NCI-H460 (cell line): ENCODE measurements at places on chromosomes 2 and 18.

GRCh38 chr2:231339316-231339715 is 56.2 kb upstream of the B3GNT7 start:
- no peak for DNase-seq

- DNase-seq, result no peak
These were observed 233.3 kb downstream of the SETBP1 start for GRCh38 chr18:44914028-44914427.

GRCh38 chr2:48829036-48829435 is 73.5 kb upstream of the LHCGR start:
- no peak for DNase-seq

DNA sequence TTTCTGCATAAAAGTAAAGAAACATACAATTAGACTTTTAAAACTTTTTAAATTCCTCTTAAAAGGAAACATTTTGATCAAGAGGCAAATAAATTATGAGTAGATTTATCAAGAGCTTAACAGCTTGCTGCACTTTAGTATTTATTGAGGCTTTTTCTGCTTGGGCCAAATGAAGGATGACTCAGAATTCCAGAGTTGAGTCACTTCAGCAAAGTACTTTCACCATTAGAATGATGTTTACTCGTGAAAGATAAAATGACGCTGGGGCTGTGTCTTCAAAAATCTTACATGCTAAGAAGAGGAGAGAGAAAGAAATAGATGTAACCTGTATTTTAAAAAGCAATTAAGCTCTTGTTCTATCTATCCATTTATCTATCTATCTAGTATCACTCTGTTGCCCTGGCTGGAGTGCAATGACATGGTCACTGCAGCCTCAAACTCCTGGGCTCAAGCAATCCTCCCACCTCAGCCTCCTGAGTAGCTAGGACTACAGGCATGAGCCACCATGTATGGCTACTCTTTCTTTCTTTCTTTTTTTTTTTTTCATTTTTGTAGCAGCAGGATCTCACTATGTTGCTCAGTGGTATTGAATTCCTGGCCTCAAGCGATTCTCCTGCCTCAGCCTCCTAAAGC is 75.3 kb upstream of the RIOK3 start:
- DNase-seq, result peak; percentile 51

GRCh38 chr2:152093464-152093863 is 5.4 kb downstream of the CACNB4 start:
- no peak for DNase-seq

DNA sequence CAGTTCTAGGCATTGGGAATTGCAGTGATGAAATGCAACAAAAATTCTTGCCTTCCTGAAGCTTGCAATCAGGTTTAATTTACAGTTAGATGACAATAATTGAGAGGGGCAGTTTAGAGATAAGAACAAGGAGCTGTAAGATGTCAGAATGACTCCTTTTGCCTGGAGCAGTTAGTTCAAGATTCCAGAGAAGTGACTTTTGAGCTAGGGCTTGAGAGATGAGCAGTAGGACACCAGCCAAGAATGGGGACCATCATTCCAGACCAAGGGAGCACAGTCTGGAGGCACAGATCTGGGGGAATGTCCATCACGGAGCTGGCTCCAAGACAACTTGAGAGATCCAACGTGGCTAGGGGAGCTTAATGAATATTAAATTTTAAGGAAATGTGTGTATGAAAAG is 26.8 kb downstream of the CACNB4 start:
- no peak for DNase-seq

DNA sequence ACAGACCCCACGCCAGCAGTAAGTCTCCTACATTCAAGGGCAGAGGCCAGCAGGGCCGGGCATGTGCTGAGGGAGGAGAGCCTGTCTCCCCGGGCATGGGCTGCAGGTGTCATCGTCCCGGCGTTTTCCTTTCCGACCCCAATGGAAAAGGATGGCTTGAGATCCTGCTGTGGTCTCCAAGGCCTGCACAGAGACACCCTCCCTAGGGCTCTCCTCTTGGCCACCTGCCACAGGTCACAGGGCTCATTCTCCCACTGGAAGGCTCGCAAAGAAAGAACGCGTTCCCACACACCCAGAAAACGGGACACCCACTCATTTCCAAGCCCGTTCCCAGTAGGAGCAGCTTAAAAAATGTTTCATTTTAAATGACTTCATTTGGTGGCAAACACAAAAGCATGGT is 41.0 kb downstream of the DIPK1C start:
- DNase-seq, result no peak

DNA sequence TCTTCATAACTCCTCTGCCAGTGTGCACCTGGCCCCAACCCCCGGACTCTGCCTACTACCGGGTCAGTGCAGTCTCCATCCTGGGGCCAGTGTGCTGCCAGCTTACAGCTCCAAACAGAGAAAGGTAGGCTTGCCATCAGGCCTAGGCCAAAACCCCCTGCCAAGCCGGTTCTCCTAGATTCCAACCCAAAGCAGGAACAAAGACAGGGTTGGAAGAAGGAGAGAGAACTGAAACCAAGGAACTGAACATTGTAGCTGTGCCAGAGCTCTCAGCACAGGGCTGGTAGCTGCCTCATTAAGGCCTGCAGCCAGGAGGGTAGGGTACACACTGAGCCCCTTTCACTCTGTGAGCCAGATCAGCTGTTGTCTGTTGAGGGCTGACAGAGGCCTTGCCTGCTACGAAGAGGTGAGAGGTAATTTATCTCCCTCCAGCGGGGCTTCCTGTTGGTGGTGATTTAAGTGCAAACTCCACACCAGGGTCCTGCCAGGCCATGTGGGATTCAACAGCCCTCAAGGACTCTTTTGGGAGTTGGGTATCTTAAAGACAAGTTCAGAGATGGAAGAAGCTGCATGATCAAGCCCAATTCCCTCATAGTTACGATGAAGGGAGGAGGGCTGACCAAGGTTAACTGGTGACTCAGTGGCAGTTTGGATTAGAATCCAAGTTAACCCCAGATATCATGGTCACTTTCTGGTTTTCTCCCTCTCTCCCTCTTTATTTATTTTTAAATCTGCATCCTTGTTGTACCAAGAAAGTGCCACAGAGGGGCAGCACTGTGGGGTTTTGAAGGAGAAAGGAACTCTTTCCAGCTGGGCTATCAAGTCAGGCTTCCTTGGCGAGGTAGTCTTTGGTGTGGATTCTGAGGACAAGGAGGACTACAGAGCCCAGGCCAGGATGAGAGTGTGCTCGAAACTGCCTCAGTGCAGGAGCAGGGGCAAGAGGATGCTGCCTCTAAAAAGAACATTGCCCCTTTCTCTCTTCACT is 48.1 kb downstream of the CYRIA start:
- DNase-seq, result no peak

- no peak for DNase-seq
These were observed 17.1 kb downstream of the TMEM185B start for GRCh38 chr2:120206022-120206581.

DNA sequence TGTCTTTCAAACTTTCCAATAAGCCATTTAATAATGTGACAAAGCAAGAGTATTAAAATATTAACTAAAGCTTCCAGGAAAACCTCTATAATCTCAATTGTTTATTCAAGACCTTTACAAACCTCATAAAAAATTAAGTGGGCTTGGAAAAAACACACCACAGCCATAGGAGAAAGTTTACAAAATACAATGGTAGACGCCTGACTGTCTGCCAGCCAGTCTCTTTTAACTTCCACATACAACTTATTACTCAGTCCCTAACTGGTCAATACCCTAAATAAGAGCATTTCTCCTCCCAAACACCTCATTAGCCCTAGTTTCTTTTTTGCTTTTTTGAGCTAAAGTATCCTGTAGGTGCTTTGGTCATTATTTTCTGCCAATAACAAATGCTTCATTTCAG is 247.4 kb upstream of the CYP26B1 start:
- DNase-seq, result no peak

DNA sequence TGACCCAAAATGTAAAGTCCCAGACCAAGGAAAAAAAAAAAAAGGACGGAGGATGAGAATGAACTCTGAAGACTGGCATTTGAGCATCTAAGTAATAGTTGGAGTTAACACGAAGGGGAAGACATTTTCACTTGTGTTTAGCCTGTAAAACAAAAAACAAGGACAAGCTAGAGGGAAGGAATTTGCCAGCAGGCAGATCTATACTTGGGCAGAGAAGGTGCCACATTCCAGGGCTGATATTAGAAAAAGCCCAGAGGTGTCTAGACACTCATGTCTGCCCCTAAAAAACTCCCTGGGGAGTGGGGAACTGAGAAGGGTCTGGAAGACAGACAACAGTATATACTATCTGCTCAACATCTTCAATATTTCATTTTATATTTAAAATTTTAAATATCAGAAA is 171.1 kb downstream of the ZEB2 start:
- DNase-seq, result no peak

- DNase-seq, result no peak
These were observed 29.6 kb downstream of the LPIN2 start for GRCh38 chr18:2983296-2983695.

DNA sequence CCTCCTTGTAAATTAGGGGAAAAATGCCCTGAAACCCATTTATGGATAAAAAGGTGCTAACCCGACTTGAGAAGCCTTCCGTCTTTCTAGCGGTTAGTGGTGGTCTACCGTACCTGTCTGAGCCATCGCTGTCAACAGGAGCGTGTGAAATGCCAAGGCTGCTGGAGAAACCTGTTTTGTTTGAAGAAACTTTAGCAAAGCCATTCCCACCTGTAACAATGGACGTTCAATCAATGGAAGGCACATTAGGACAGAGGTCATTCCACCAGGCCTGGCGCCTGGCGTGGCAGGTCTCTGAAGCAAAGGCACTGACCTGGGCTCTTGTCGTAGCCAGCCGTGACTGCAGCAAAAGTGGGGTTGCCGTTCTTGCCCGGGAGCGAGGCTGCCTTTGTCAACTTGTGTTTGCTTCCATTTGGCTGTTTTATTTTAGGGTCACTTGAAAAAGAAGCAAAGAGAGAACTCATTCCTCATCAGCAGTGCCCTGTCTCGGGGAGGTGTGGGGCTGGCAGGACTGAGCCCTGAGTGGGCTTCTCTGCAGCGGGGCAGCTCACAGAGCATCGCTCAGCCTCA is 47.2 kb downstream of the ZAP70 start:
- DNase-seq, result no peak

- no peak for DNase-seq
These were observed 633 bp upstream of the ILKAP start for GRCh38 chr2:238203973-238204683.

GRCh38 chr2:221817052-221817451 is 244.9 kb upstream of the EPHA4 start:
- no peak for DNase-seq

- DNase-seq, result no peak
These were observed 25.9 kb upstream of the NEB start for GRCh38 chr2:151760139-151760650.

GRCh38 chr2:81658227-81658626 is 1353.7 kb upstream of the LRRTM1 start:
- peak; percentile 60 for DNase-seq

DNA sequence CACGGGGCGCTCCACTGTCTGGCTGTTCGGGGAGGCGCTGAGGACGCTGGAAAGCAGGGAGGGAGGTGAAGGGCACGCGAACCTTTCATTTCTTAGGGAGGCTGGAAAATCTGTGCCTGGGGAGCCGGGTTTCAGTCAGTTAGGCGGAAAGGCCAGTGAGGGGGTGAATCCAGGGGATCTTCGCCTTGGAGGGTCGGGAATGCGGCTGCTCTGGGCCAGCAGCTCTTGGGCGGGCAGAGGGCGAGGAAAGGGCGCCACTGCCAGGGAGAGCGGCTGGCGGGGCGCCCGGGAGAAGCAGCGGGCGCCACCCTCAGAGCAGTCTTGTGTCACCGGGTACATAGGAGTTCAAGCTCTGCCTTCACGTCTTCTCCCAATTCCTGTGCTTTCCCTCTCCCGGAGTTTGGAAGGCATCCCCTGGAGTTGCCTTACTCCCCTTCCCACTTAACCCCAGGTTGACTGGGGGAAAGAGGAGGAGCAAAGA is 1.4 kb downstream of the CCDC85A start:
- DNase-seq, result no peak

DNA sequence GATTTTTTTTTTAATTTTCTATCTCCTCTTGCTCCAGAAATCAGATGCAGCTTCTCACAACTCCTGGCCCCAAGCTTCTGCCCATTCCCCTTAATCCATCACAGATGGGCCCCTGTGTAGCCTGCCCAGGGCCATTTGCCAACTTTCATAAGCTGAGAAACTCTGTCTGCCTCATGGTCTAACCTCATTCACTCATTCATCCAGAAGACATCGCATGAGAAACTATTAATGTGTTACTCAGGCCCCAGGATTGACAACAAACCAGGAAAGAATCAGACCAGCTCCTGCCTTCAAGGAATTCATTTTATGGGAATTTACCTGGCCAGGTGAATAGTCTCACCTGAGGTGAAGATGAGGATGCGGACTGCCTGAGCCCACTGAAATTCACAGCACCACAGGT is 35.0 kb downstream of the SLC14A2 start:
- DNase-seq, result no peak
